Sigmoid colon (tissue), 7 donors: ENCODE measurements at places on chromosomes 7 and 10.
A peak's percentile ranks its signal among the peaks of the same experiment; 100 is the strongest.

GRCh38 chr7:134936893-134937510 is 49.3 kb upstream of the AGBL3 start:
- no peak for DNase-seq

DNA sequence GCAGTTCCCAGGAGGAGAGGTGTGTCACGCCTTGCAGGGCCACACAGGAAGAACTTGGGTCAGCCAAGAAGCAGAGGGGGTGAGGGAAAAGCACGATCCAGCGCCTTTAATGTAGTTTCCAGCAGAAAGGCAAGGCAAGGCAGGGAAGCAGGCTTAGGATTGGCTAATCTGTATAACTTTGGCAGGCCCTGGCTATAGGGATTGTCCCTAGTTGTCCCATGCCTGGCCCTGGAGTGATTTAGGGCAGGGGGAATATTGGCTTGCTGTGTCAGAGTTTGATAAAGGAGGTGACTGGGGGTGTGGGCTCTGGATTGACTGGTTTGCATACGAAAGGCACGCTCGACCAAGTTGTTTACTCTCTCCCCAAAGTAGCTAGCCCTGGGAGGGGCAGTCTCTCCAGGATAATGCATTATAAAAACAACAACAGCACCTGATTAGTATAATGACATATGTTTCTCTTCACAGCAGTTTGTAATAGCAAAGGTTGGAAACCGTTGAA is 44.5 kb downstream of the RBM28 start:
- no peak for DNase-seq

DNA sequence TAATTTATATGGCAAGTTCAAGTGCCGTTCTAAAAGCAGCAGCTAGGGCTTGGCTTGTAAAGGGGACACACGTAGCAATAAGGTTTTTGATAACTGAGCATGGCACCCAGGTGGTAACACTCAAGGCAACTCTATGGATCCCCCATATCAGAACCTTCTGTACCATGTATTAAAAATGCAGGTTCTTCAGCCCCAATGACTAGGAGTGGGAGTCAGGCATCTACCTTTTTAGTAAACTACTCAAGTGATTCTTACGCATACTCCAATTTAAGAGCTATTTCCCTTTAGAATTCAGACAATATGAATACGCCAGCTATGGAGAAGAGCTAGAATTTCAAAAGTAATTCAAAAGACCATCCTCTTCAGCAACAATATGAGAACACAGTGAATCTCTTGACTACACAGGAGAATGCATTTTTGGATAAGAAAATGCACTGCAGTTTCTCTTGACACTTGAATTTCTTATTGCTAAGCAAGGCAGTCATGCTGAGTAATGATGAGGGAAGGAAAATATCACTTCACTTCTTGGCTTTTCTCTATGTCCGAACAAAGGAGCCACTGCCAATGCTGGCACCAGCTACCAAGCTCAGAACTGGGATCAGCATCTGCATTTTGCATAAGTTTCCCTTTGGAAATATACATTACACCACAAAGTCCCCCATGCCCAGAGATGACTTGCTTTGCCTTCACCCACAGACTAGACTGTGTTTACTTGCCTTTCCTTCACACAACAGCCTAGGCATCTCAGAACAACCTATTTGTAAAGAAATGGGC is 53.5 kb downstream of the ABLIM1 start:
- DNase-seq: no peak

- DNase-seq: no peak
Observed at GRCh38 chr7:91463330-91463729, 199.1 kb downstream of the FZD1 start.

- DNase-seq: no peak
Observed at GRCh38 chr7:158473221-158473620, 114.4 kb downstream of the PTPRN2 start.

DNA sequence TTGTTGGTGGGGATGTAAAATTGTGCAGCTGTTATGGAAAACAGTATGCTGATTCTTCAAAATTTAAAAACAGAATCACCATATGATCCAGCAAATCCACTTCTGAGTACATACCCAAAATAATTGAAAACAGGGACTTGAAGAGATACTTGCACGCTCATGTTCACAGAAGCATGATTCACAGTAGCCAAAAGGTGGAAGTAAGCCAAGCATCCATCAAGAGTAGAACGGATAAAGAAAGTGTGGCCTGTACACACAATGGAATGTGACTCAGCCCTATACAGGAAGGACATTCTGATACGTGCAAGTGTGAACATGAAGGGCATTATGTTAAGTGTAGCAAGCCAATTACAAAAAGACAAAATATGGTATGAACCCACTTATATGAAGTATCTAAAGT is 696.7 kb upstream of the CELF2 start:
- DNase-seq: no peak

- peak; percentile 64 for DNase-seq
Observed at GRCh38 chr10:132479603-132480221, 57.9 kb upstream of the INPP5A start.

DNA sequence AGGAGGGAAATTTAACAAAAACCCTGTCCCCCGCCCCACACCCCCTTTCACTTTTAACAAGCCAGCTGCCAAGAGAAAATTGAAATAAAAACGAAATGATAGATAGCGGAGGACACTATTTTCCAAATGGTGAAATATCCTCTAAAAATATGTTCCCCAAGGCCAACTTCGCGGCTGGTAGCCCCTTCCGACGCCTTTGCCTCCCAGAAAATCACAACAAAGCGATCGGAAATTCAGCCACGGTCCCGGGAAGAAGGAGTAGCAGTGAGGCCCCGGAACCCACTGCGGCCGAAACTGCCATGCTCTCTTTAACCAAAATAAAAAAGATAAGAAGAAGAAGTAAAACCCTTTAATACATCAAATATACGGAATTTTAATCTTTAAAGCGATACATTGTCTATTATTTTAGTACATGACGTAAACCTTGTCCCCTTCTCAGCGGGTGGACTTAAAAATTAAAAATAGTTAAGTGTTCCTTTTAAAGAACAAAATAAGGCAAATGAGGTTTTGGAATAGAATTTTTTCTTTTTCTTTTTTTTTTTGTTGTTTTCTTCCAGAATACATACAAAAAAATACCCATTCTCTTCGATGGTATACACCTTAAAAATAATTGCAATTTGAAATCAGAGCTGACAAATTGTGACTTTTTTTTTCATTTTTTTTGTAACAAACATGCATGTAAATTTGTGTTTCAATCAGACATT is 3.9 kb downstream of the ZNF503 start:
- DNase-seq: no peak

- DNase-seq: no peak
Observed at GRCh38 chr10:23040002-23040401, 55.4 kb upstream of the MSRB2 start.

GRCh38 chr7:116348346-116348745 is 138.0 kb downstream of the TES start:
- no peak for DNase-seq

DNA sequence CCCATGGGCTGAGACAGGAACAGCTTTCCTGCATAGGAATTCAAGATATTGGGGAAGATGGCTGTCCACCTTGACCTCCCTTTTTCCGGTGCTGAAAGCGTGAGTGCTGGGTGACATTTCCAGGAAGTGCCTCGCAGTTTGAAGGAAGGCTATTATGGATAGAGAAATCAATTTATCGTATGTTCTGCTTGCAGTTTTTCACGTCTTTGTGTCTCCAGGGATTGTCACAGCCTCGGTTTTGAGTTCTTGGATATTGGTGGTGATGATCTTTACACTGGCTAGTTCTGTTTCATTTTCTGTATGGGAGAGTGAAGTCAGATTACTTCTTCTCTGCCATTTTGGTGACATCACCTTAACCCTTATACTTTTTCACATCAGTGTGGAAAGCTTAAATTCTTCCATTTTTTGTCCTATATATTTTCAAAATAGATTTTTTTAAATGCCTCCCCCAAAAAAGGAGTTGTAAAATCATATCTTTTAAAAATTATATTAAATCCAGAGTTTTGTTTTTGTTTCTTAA is 102.5 kb upstream of the APBB1IP start:
- DNase-seq: no peak

DNA sequence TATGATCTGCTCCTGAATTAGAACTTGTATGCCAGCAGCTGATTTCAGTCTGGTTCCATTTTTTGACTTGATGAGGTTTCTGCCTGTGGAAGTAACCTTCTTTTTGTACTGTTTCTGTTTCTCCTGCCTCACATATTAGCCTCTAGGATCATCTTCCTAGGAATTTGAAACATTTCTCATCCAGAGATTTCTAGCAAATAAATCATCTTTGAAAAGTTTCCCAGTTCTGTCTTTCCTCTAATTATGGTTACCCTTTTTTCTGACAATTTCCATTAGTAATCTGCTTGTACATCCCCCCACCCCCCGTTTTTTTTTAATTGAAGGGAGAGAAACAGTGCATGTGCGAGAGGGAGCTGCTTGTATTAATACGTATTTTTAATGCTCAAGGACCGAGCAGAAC is 92.2 kb downstream of the NRF1 start:
- DNase-seq: no peak

- DNase-seq: no peak
Observed at GRCh38 chr7:30396389-30396788, 82.2 kb downstream of the NOD1 start.

GRCh38 chr7:23434147-23434917 is 36.0 kb downstream of the IGF2BP3 start:
- DNase-seq: no peak

DNA sequence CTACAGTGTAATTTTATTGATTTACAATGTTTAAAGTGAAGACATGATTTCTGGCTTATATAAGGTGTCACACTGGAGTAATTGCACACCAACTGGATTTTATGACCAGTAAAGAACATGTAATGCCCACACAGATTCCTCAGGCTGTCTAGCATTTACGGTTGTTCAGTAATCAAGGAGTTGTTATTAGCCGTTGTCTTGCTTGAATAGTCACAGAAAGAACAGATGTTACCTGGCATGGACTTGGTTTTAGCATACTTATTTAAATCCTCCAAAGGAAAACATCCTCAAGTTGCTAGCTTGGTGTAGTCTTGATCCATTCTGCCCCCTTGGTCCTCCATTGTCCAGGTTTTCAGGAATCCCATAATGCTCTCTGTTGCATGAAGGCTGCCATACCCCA is 65.8 kb downstream of the POU6F2 start:
- DNase-seq: no peak

DNA sequence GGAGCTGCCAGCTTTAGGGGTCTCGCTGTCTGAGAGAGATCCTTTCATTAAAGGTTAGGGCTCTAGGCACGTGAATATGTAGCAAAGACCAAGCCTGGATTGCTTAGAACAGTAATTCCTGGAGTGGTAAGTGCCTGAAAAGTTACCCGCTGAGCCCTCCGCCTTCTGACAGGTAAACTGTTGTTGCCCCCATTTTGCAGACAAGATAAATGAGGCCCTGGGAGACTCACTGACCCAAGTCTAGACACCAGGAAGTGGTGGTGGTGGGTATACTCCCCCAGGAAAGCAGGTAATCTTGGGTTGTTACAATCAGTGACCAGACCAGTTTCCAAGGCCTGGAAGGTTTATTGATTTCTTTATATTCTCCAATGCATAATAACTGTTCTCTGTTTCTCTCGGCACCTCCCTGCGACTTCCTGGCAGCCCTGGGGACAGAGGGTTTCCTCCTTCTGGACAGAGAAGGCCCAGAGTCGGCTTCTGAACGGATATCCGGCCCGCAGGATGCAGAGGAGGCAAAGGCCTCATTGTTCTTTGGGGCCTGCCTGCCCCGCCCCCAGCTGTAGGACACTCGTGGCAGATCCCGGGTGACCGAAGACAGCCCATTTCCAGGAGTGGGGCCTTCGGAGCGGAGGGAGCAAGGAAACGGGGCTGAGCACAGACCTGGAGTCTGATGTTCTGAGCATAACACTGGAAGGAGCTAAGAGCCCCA is 1.3 kb upstream of the GRK5 start:
- peak; percentile 87 for DNase-seq

DNA sequence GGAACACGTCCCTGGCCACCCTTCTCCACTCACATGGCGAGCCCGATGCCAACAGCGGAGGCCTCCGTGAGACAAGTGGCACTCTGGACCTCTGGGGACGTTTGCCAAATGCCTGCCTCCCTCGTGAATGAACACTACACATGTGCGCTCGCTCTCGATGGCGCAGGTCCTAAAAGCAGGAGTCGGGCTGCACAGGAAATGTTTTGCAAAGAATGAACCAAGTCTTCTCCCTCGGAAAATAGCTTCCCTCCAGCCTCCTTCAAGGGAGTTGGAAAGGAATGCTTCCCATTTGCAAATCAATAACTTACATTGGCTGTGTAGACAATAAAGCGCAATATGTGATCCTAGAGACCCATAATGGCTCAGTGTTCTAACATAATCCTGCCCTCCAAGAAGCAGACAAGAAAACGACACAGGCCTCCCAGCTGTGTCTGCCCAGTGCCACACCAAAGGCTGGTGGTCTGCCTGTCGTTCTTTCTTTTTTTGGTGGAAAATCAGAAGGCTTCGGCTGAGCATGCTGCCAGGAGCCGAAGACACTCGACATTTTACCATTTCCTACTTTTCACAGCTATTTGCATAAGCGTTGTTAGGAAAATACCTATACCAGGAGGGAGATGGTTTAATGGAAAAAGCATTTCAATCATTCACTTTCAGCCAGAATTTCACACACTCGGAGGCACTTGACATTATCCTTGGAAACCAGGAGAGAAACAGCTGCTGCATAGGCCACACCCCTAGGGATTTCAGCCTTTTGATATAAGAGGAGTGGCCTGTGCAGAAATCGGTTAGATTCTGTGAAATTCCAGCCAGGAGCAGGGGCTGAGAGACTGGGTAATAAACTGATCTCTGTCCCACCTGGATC is 38.4 kb downstream of the ATXN7L1 start:
- DNase-seq: peak; percentile 87

- no peak for DNase-seq
Observed at GRCh38 chr10:106457522-106457921, 707.0 kb downstream of the SORCS1 start.

GRCh38 chr7:70210200-70210935 is 612.1 kb downstream of the AUTS2 start:
- no peak for DNase-seq

- DNase-seq: no peak
Observed at GRCh38 chr7:141359262-141359661, 191.9 kb upstream of the AGK start.

- peak; percentile 35 for DNase-seq
Observed at GRCh38 chr10:359762-360161, 224.5 kb downstream of the ZMYND11 start.

- no peak for DNase-seq
Observed at GRCh38 chr7:39827571-39827970, 122.5 kb upstream of the CDK13 start.

GRCh38 chr10:116216676-116217075 is 56.3 kb downstream of the GFRA1 start:
- DNase-seq: no peak

DNA sequence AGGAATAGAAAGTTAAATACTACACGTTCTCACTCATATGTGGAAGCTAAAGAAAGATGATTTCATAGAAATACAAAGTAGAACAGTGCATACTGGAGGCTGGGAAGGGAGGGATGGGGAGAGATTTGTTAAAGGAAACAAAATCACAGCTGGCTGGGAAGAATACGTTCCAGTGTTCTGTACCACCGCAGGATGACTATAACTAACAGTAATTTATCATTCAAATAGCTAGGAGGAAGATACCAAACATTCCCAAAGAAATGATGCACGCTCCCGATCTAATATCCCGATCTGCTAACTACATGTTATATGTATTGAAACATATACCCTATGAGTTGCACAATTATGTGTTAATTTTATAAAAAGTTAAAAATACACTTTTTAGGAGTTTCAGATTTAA is 162.3 kb downstream of the ZMYND11 start:
- DNase-seq: no peak
